ENCODE measurements at places on chromosomes 11 and 22. TPM values are rescaled to one million over a fixed set of nuclear protein-coding genes. Genes with fewer than 3 reads are reported as not detected.
A peak's percentile ranks its signal among the peaks of the same experiment; 100 is the strongest.

Gene MUC2
- total RNA-seq = not detected

Gene ST3GAL4
- 74.8 TPM for total RNA-seq

Gene MMP1
- not detected for total RNA-seq

Gene JAML
- not detected for total RNA-seq

Gene GRAMD1B
- 1.9 TPM for total RNA-seq

Gene OR56B4
- not detected for total RNA-seq

Gene CRACR2B
- total RNA-seq = 3.9 TPM

Gene MCAT
- total RNA-seq = 16.5 TPM

DNA sequence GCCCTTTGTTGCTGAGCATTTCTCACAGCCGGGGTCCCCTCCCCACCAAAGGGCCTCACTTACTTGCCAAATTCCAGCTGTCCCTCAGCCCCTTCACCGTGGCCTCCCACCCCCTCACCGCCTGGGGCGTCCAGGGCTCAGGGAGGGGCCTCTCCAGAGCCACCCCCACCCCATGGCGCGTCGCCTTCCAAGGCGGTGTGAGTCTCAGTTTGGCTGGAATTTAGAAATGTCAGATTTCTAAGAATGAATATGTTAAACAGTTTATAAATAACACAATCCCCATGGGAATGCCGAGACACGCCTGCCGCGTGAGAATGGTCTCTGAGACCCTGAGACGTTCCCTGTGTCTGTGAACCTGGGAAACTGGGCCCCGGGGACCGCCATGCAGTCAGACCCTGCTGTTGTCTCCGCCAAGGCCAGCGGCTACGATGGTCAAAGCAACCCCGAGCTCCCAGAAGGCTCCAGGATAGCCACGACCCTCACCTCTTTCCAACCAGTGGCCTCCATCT lies 28.9 kb downstream of the CELSR1 start:
- H3K27ac ChIP-seq = no peak overlapping the region
- no peak overlapping the region for H3K4me3 ChIP-seq
- DNase-seq = no peak
- peaks cover 4% of the 10 kb centered on the region for H3K4me1 ChIP-seq

GRCh38 chr22:38104084-38104483 lies 6.4 kb downstream of the BAIAP2L2 start:
- no peak for DNase-seq
- peaks cover 4% of the 10 kb centered on the region for H3K4me1 ChIP-seq
- H3K36me3 ChIP-seq = no peaks in the 10 kb centered on the region
- no peak overlapping the region for H3K4me3 ChIP-seq

- H3K36me3 ChIP-seq = no peaks in the 10 kb centered on the region
- no peak for DNase-seq
- H3K27ac ChIP-seq = no peak overlapping the region
- H3K4me3 ChIP-seq = no peak overlapping the region
Observed at GRCh38 chr11:112769170-112769569, 192.1 kb upstream of the NCAM1 start.

GRCh38 chr11:102733232-102733875 lies 8.6 kb upstream of the MMP8 start:
- H3K27ac ChIP-seq = no peak overlapping the region
- H3K4me3 ChIP-seq = no peak overlapping the region
- peaks cover under 1% of the 10 kb centered on the region for H3K36me3 ChIP-seq
- H3K4me1 ChIP-seq = no peaks in the 10 kb centered on the region
- DNase-seq = peak; percentile 86

DNA sequence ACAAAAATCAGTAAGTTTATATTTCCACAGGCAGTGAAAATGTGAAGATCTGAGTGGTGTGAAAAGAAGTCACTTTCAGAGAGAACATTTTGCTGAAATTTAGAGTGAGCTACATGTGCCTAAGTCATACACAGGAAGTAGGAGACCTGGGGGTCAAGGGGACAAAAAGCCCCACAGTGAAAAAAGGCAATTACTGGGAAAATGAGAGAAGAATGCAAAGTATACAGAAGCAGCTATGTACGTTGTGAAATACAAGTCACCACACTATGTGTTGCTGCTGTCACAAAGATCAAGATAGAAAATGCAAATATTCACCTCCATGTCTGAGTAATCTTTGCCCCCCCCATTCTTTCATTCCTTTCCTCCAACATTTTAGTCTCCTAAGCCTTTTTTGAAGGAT lies 21.6 kb upstream of the SESN3 start:
- peaks cover 19% of the 10 kb centered on the region for H3K27me3 ChIP-seq
- no peaks in the 10 kb centered on the region for H3K36me3 ChIP-seq
- no peak for DNase-seq
- H3K27ac ChIP-seq = no peak overlapping the region

DNA sequence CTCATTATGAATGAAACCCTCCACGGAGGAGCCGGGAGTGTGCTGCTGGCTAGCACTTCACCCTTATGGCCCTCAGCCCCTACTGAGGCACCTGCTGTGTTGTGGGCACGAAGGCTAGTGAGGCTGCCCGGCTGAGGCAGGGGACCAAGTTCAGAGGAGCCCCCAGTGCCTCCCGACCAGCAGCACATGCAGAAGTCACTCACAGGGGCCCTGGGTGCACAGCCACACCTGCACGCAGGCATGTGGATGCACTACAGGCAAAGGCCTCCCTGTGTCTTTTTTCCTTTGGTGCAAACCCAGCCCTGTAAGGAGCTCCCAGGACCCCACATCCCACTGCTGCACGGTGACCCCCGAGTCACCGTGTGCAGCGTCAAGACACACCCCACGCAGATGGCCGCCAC lies 261.5 kb downstream of the BRD1 start:
- H3K27me3 ChIP-seq = no peaks in the 10 kb centered on the region
- no peaks in the 10 kb centered on the region for H3K36me3 ChIP-seq
- H3K4me3 ChIP-seq = no peak overlapping the region
- H3K27ac ChIP-seq = no peak overlapping the region
